Fibroblast of the aortic adventitia (primary cell): ENCODE measurements at places on chromosomes 6 and 20. TPM values are rescaled to one million over a fixed set of nuclear protein-coding genes. Genes with fewer than 3 reads are reported as not detected.

GRCh38 chr6:16991981-16992629, 109.7 kb upstream of the STMND1 start:
- DNase-seq = no peak

The C4B gene
- total RNA-seq = 4.1 and 19.4 TPM in 2 replicates

- no peak for DNase-seq
Observed at GRCh38 chr20:62201173-62202082, 18.6 kb downstream of the MTG2 start.

GRCh38 chr20:36051318-36052116, 83.1 kb downstream of the CNBD2 start:
- DNase-seq = no peak

- no peak for DNase-seq
Observed at GRCh38 chr6:43097502-43097901, 21.4 kb downstream of the PTK7 start.

The AVP gene
- not detected in 2 replicates for total RNA-seq
